T-cell (primary cell): ENCODE measurements at places on chromosomes 7 and 10.

DNA sequence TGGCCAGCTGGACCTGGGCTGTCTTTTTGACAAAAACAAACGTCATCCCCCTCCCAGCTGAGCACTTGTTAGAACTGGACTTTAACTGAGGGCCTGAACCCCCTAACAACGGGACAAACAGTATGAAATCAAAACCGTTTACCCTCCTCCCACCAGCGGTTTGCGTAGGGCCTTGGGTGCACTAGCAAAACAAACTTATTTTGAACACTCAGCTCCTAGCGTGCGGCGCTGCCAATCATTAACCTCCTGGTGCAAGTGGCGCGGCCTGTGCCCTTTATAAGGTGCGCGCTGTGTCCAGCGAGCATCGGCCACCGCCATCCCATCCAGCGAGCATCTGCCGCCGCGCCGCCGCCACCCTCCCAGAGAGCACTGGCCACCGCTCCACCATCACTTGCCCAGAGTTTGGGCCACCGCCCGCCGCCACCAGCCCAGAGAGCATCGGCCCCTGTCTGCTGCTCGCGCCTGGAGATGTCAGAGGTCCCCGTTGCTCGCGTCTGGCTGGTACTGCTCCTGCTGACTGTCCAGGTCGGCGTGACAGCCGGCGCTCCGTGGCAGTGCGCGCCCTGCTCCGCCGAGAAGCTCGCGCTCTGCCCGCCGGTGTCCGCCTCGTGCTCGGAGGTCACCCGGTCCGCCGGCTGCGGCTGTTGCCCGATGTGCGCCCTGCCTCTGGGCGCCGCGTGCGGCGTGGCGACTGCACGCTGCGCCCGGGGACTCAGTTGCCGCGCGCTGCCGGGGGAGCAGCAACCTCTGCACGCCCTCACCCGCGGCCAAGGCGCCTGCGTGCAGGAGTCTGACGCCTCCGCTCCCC lies at the start of gene IGFBP1:
Gene IGFBP1, plus strand, starts transcription at position 304 of the 808 bp plus-strand sequence. Its CDS starts 165 bp downstream, at position 469.
- H3K27ac ChIP-seq: no peak within 1 kb of the TSS
- H3K27me3 ChIP-seq: peaks cover 7% of the 10 kb centered on the region
- H3K4me3 ChIP-seq: no peak within 1 kb of the TSS
- no peaks in the 10 kb centered on the region for H3K4me1 ChIP-seq
- DNase-seq: no peak
- no peaks in the 10 kb centered on the region for H3K36me3 ChIP-seq

DNA sequence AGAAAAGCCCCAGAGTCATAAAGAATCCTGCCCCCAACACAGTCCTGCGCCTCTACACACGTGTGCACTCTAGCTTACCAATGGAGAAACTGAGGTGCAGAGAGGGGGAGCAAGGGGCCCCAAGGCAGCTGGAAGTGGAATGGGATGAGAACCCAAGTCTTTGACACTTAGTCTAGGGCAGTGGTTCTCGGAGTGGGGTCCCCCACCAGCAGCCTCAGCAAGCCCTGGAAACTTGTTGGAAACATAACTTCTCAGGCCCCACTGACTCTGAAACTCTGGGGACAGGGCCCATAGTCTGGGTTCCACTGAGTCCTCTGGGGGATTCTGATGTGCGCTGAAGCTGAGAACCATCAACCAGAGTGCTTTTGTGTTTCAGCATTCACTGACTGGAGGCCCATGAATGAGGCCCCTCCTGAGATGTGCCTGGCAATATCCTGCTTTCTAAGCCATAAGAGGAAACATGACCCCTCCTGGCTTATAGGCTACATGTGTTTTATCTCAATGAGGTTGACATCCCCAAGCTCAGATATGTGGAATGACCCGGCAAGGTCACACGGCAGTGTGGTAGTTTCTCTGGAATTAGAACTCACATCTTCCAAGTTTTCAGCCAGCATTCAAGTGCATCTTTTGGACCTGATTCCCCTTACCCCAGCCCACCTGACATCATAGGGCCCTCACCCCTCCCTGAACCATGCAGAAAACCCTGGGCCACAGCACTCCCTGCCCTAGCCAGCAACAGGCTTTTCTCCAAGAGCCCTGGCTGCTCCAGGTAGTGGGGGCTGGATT lies 147.3 kb upstream of the PCBD1 start:
- no peak for DNase-seq
- H3K36me3 ChIP-seq: no peaks in the 10 kb centered on the region
- no peak overlapping the region for H3K4me3 ChIP-seq
- no peaks in the 10 kb centered on the region for H3K4me1 ChIP-seq
- no peaks in the 10 kb centered on the region for H3K27me3 ChIP-seq

DNA sequence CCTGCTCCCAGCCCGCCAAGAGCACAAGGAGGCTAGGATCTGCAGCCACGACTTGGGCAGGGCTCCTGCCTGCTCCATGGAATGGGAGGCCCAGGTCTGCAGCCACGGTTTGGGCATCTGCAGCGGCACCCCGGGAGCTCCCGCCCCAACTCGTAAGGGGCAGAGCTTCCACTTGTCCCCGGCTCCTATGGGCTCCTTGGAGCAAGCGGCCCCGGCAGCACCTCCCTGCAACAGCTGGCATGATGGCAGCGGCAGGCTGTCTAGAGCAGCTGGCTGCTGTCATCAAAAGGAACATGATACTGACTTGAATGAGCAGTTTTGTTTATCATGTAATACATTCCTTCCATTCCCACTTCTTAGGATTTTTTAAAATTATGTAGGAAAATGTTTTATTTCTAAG lies 684.0 kb upstream of the FOXK1 start:
- no peaks in the 10 kb centered on the region for H3K36me3 ChIP-seq
- no peak for DNase-seq
- no peaks in the 10 kb centered on the region for H3K4me1 ChIP-seq
- no peak overlapping the region for H3K4me3 ChIP-seq

GRCh38 chr10:33314811-33315561 lies 19.5 kb downstream of the NRP1 start:
- H3K27me3 ChIP-seq: no peaks in the 10 kb centered on the region
- no peak for DNase-seq
- no peak overlapping the region for H3K27ac ChIP-seq
- no peaks in the 10 kb centered on the region for H3K36me3 ChIP-seq
- no peak overlapping the region for H3K4me3 ChIP-seq
- no peaks in the 10 kb centered on the region for H3K4me1 ChIP-seq

GRCh38 chr10:101389986-101390531 lies 36.1 kb downstream of the BTRC start:
- H3K27me3 ChIP-seq: no peaks in the 10 kb centered on the region
- DNase-seq: no peak
- H3K4me1 ChIP-seq: no peaks in the 10 kb centered on the region

DNA sequence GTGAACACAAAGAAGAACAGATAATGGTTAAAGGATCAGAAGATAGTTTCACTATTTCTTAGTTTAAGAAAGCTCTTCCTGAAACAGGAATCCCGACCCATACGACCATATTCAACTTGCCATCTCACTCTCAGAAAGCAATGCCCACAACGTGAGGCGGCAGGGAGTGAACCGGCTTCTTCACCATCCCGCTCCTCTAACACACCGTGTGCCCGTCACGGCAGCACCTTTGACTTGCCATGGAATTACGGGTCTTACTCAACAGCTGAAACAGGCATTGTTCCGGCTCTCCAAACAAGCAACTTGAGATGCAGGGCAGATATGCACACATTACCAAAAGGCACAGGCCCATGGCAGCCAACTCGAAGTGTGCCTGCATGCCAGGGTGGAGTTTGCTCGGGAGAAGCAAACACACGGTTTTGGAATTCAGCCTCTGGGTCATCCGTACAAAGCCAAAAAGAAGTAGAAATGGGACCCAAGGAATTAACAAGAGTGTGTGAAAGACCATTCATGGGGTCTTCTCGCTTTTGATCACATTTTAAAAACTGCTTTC lies 293.6 kb downstream of the DNAJB6 start:
- no peak overlapping the region for H3K27ac ChIP-seq
- H3K27me3 ChIP-seq: peaks cover 27% of the 10 kb centered on the region
- DNase-seq: no peak
- H3K36me3 ChIP-seq: no peaks in the 10 kb centered on the region
- H3K4me1 ChIP-seq: peaks cover 40% of the 10 kb centered on the region
- H3K4me3 ChIP-seq: no peak overlapping the region

DNA sequence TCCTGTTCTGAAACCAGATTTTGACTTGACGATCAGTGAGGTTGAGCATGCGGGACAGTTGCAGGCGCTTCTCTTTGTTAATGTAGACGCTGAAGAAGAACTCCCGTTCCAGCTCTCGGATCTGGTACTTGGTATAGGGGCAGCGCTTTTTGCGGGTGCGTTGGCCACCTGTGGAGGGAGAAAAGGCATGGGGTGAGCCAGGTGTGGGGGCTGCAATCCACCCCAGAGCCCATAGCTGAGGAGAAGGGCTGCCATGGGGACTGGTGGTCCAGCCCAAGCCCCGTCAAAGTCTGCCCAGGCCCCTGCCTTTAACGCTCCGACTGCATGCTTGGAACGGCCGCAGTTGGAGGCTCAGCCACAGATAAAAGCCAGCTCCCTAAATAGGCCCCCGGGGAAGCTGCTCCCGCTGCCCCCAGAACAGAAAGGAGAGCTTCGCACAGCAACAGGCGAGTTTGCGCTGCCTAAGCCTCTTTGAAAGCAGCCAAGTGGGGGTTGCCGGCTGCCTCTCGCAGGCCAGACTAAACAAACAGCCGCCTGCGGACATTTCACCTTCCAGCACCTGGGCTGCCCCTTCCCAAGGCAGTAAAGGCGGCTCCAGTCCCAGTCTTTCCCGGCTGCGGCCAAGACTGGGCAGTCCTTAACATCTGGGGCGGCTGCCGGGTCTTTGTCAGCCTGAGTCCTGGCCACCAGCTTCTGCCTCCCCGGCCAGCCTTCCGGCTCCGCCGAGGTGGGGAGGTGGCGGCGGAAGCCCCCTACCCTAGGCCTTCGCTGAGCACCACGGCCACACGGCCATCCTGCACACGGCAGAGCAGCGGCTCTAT lies 2.0 kb downstream of the HOXA11 start:
- no peaks in the 10 kb centered on the region for H3K36me3 ChIP-seq
- H3K4me1 ChIP-seq: peaks cover 22% of the 10 kb centered on the region
- DNase-seq: no peak
- no peak overlapping the region for H3K27ac ChIP-seq

- no peaks in the 10 kb centered on the region for H3K4me1 ChIP-seq
- no peak for DNase-seq
These were observed 45.6 kb downstream of the NHLRC2 start for GRCh38 chr10:113899952-113900598.

DNA sequence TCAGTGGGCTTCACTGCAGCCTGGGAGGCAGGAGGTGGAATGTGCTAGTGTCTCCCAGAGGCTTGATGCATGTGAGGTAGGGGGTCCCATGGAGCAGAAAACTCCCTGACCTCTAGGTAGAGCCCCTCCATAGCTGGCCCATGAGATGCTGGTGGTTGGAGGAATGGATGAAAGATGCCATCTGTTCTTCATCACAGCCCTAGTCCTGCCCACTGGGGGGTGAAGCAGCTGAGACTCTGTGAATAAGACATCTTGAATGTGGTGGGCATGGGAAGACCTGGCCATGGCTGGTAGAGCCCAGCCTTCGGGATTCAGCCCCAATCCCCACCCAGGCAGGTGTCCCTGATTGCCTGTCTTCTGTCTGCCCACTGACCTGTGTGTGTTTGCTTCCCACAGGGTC lies 92.5 kb downstream of the COL13A1 start:
- no peaks in the 10 kb centered on the region for H3K36me3 ChIP-seq
- no peaks in the 10 kb centered on the region for H3K27me3 ChIP-seq
- no peak overlapping the region for H3K27ac ChIP-seq

DNA sequence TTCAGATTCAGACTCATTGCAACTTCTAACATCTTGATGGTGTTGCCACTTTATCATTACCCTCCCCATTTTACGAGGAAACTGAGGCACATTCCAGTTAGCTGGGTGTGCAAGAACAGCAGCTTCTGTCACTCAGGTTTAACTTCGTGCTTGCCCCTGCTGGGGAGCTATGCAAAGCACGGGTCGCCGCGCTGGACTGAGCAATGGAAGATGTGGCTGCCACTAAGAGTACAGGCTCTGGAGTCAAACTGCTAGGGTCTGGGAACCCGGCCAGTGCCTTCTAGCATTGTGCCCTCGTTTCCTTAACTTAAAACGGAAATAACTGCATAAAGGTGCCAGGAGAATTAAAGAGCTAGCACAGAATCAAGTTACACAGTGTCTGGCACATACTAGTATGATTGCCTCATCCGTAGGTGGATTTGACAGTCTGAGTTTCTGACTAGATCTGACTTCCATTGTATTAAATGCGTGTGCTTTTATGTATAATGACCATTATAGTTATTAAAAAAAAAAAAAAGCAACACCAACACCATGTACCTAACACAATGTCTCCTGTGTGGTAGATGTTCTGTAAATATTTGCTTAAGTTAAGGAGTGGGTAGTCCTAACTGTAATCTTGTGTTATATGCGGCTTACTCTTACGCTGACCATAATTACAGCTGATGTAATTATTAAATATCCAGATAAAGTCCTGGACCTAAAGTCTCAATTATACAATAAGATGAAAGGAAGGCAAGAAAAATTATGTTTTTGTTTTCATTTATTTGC lies 842 bp downstream of the ZNF22 start:
- peaks cover 13% of the 10 kb centered on the region for H3K4me1 ChIP-seq
- peak; percentile 43 for DNase-seq
- H3K36me3 ChIP-seq: peaks cover 5% of the 10 kb centered on the region

GRCh38 chr10:107856047-107856315 lies 691.5 kb upstream of the SORCS1 start:
- H3K36me3 ChIP-seq: no peaks in the 10 kb centered on the region
- no peaks in the 10 kb centered on the region for H3K27me3 ChIP-seq
- no peak overlapping the region for H3K4me3 ChIP-seq
- H3K4me1 ChIP-seq: no peaks in the 10 kb centered on the region

DNA sequence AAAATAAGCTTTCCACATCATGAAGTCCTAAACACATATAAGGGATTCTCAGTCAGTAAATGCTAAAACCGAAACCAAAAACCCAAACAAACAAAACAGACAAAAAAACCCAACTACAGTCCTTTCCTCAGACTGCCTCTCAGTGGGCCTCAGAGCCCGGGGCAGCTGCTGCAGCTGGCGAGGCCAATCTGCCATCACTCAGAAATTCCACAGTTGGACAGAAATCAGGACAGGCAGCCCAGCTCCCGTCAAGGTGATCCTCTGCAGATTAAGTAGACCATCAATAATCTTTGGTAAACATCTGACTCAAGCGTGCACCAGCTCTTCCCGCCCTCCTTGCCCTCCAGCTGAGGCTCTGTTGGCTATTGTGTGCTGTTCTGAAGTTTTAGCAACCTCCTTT lies 142.2 kb downstream of the ATXN7L1 start:
- H3K27ac ChIP-seq: no peak overlapping the region
- H3K27me3 ChIP-seq: no peaks in the 10 kb centered on the region

- no peak overlapping the region for H3K27ac ChIP-seq
- no peaks in the 10 kb centered on the region for H3K27me3 ChIP-seq
- H3K4me3 ChIP-seq: no peak overlapping the region
- H3K36me3 ChIP-seq: no peaks in the 10 kb centered on the region
These were observed 643.7 kb downstream of the INHBA start for GRCh38 chr7:41058986-41059741.

GRCh38 chr10:103493916-103494877 lies 692 bp downstream of the NEURL1 start:
- H3K27ac ChIP-seq: no peak overlapping the region
- H3K4me1 ChIP-seq: peaks cover 24% of the 10 kb centered on the region
- peak overlapping the region; percentile 33 for H3K4me3 ChIP-seq

DNA sequence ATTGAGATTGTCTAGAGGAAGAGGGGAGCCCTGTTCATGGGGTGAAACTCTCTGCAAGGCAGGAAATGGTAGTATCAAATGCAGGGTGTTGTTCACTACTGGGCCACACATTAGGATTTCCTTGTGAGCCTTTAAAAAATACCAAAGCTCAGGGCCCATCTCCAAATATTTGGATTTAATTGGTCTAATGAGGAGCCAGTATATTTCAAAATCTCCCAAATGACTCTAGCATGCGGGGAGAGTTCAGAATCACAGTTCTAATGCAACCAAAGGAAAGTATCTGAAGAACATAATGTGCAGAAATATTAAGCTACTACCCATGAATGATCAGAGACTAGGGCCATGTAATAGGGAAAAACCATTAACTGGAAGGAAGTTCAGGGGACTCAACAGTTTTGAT lies 27.3 kb downstream of the JCAD start:
- no peaks in the 10 kb centered on the region for H3K36me3 ChIP-seq
- peaks cover 72% of the 10 kb centered on the region for H3K27me3 ChIP-seq
- H3K4me1 ChIP-seq: peaks cover 29% of the 10 kb centered on the region
- no peak overlapping the region for H3K27ac ChIP-seq
